T-helper 2 cell treated with Interferon-gamma antibody and Interleukin-4, amounts not matched to agents 100 ng/mL and 5 ng/mL, for 36 hours (primary cell): ENCODE measurements at places on chromosomes 11 and 22. TPM values are rescaled to one million over a fixed set of nuclear protein-coding genes. Genes with fewer than 3 reads are reported as not detected.

The DGAT2 gene
- 1.9 TPM in 2 replicates for total RNA-seq

The PNPLA3 gene
- 0.25 and 0.36 TPM in 2 replicates for total RNA-seq

The SLN gene
- not detected in 2 replicates for total RNA-seq

The KCNJ5 gene
- total RNA-seq, result not detected in 2 replicates

The EIF3M gene
- 226 and 230 TPM in 2 replicates for total RNA-seq

The GANAB gene
- total RNA-seq, result 275 and 283 TPM in 2 replicates

The KRTAP5-9 gene
- total RNA-seq, result 0.18 and 0.39 TPM in 2 replicates

The SLC6A5 gene
- total RNA-seq, result not detected in 2 replicates

The ANGPTL5 gene
- total RNA-seq, result not detected in 2 replicates

The TREH gene
- total RNA-seq, result not detected in 2 replicates

The ALDH3B1 gene
- total RNA-seq, result not detected in 2 replicates

The TBC1D22A gene
- 32.5 and 32.8 TPM in 2 replicates for total RNA-seq
